ENCODE measurements at places on chromosomes 3 and 15. TPM values are rescaled to one million over a fixed set of nuclear protein-coding genes. Genes with fewer than 3 reads are reported as not detected.

CDHR4 gene
- polyA plus RNA-seq, result not detected

DNA sequence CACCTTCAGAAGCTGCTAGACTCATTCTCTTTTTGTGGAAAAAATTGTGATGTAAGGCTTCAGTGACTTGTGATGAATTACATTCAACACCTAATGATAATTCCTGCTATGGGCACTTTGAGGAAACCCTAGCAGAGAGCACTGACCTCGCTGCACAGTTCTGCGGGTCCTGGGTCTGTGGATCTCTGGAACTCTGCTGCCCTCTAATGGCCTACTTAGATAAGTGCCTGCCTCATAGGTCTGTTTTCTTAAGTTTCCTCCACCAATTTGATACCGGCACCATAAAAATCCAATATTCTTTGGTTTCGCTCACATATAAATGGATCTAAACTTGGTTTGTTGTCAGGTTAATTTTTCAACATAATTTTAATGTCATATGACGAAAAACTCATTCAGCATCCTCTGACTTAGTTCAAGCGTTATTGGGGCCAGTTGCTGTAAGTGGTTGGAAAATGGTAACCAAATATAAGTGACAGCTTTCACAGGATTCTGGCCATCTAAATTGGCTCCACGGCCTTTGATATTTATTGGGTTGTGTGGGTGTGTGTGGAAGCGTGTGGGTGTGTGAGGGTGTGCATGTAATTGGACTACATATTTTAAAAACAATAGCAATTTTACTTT, 10.4 kb downstream of the SLITRK3 start:
- H3K36me3 ChIP-seq, result no peaks in the 10 kb centered on the region
- no peak overlapping the region for H3K27ac ChIP-seq
- no peak overlapping the region for H3K4me3 ChIP-seq
- no peaks in the 10 kb centered on the region for H3K27me3 ChIP-seq
- H3K4me1 ChIP-seq, result no peaks in the 10 kb centered on the region
- DNase-seq, result no peak

GOLGA8M gene
- polyA plus RNA-seq, result not detected

GRCh38 chr3:89571298-89571697, 463.9 kb downstream of the EPHA3 start:
- H3K36me3 ChIP-seq, result no peaks in the 10 kb centered on the region
- H3K27me3 ChIP-seq, result no peaks in the 10 kb centered on the region
- H3K4me3 ChIP-seq, result no peak overlapping the region
- no peaks in the 10 kb centered on the region for H3K4me1 ChIP-seq
- no peak overlapping the region for H3K27ac ChIP-seq

CHMP2B gene
- polyA plus RNA-seq, result 55.6 TPM

Data from CD8-positive, alpha-beta memory T cell (primary cell).